ENCODE measurements at places on chromosomes 5 and 9. TPM values are rescaled to one million over a fixed set of nuclear protein-coding genes. Genes with fewer than 3 reads are reported as not detected.

DNA sequence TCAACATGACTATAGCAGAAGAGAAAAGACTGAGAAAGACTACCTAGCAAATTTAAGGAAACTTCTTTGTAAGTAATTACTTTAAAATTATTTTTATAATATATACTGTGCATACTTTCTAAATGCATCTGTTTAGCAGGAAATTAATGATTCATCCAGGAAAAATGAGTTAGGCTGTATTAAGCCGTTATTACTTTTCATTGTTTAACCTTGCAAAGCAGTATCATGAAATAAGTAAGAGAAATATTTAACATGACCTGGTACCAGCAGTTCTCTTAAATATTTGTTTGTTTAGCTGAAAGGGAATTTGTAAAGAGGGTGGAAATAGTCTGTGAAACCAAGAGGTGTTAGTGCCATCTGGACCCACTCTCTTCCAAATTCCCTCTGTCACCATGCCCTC is 175.0 kb downstream of the GNAQ start:
- no peak for DNase-seq

Gene PDLIM4
- 5.2 TPM for total RNA-seq

DNA sequence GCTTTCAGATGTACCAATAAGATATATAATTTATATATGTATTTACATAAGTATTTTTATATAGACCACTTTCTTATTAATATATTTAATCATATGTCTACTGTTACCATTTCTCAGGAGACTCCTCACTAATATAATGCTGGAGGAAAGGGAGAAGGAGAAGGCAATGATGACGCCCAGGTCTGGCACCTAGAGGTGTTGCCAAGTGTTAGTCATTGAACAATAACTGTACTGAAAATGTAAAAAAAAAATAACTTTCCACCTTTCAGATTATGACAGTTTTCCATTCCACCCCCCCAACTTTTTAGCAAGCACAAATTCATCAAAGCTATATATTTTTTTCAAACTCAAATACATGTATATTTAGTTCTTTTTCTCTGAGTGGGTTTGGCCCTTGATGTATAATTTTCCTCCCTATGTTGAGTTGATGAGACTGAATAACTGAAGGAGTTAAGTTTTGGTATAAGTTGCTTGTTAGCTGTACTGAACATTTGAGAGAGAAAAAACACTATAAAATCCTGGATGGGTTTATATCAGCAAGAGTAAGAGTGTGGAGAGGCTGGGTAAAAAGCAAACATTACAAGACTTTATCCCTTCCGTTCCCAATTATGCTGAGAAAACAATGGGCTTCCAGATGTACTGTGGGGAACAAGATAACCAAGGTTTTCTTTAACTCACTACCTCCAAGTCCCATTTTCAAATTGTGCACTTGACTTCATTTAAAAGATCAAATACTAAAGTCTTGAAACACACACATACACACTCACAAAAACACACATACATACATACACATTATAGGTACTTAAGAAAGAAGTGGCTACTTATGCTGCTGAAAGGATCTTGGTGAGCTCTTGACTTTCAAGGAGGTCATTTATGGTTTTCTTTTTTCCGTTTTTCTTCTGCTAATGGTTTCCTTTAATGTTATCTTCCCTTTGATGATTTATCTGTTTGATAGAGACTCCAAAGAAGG is 142.8 kb upstream of the IFNE start:
- no peak for DNase-seq

Gene CAMK2A
- total RNA-seq = 17.1 TPM

DNA sequence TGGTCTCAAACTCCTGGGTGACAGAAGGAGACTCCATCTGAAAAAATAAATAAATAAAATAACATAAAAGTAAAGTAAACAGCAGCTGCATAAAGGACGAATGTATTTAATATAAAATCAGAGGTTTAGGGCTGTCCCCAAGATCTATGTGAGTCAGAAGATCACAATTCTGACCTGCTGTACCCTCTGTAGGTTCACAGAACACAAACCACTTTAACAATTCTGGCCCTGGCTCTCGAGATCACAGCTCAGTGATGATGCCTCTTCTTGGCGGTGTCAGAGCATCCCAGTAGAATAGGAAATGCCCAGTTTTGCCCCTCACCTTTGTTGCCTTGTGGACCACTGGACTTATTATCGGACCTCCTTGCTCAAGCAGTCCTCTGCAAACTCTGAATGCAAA is 380.9 kb downstream of the TLE1 start:
- DNase-seq = no peak

Gene F2RL1
- 0.62 TPM for total RNA-seq

Gene C9orf50
- not detected for total RNA-seq

Gene C5orf52
- total RNA-seq = not detected

- no peak for DNase-seq
Observed at GRCh38 chr5:115243412-115243811, 19.3 kb downstream of the PGGT1B start.

Gene SPINK9
- total RNA-seq = not detected

Gene ARL10
- 5.5 TPM for total RNA-seq

Gene PDCD1LG2
- 2.4 TPM for total RNA-seq

Gene PHYHD1
- total RNA-seq = 28.7 TPM

Gene LCN12
- total RNA-seq = 2.1 TPM

DNA sequence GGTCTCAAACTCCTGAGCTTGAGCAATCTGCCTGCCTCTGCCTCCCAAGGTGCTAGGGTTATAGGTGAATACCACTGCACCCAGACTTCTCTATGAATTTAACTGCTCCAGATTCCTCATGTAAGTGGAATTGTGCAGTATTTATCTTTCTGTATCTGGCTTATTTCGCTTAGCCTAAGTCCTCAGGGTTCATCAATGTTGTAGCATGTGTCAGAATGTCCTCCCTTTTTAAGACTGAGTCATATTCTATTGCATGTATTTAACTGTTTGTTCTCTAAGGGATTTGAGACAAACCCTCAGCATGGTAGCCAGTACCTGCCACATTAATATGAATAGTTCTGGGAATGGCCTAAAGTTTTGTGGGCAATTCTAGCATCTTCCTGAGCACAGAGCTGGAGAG is 53.9 kb upstream of the TUT7 start:
- DNase-seq = no peak

- no peak for DNase-seq
Observed at GRCh38 chr9:113929634-113930389, 53.7 kb downstream of the ZNF618 start.

Gene TCF7
- total RNA-seq = 2.2 TPM

GRCh38 chr5:17696627-17697026 is 62.4 kb downstream of the TAF11L14 start:
- DNase-seq = no peak

- no peak for DNase-seq
Observed at GRCh38 chr9:13444245-13445102, 165.0 kb upstream of the MPDZ start.

DNA sequence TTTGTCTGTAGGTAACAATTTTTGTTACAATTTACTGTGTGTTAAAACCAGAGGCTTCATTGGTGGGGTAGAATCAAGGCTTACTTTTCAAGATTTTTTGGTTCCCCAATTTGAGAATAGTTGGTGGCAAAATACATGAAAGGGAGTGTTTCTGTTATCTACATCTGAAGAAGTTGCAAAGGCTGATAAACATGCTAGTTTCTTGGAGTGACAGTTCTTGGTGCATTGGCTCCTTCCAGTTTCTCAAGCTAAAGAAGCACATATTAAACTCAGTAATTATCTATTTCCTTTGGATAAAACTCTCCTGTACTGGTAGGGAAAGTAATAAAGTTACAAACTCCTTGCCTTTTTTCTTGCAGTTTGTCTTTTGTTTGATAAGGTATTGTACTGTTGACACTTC is 5.9 kb downstream of the MACIR start:
- no peak for DNase-seq

GRCh38 chr9:36317766-36318165 is 59.5 kb upstream of the GNE start:
- DNase-seq = peak; percentile 47

DNA sequence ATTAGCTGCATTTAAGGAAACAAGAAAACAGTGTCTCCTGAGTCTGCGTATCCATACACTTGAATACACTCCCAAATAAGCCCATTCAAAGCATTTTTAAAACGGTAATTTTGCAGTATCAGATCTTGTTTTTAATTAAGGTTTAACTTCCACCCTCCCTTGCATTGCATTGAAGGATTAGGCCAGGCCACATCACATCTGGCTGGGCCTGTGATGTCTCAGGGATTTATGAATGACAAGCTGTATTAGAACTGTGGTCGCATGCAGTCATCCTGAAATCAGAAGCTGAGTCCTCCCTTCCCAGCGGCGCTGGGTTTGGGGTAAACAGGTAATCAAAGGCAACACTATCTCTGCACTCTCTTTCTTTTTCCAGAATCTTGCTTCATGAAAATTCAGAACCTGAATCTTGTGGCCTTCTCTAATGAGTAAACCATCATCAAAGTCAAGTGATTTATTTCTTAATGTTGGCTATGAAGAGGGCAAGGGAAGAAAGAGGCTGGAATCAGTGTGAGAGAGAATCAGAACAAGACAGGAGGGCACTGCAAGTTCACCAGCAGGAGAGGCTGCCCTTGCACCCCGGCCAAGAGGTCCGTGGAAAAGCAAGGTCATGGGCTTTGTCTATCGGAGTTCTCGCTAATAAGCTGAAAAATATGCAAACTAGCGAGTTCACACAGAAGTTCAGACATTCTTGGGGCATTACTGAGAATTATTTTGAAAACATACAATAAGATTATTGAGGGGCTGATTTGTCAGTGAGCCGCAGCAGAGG is 80.0 kb upstream of the ZSWIM6 start:
- no peak for DNase-seq

DNA sequence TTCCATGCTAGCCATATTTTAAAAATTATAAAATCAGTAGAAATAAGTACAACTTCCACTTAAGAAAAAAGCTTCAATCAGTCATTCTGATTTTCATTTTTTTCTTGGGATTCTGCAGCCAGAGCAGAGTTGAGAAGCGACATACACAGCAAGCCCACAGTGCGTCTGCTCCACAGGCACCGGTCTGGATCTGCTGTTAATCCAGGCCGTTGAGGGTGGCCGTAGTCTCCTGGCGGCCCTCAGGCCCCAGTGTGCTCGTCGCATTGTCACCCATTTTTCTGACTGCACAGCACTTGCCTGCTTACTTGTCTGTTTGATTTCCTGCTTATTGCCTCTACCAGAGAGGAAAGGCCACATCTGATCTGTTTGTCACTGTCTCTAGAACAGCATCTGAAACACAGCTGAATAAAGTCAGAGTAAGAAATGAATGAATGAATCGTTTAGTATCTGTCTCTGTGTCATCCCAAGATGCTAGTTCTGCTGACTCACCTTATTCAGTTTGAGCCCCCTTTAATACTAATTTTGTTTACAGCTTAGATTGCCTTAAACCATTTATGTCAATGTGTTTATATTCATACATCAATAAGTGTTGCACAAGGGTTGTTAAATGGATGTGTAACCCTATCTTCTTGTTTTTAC is 11.6 kb upstream of the ASPN start:
- no peak for DNase-seq

- DNase-seq = no peak
Observed at GRCh38 chr9:136754059-136754572, 3.9 kb downstream of the LCN8 start.

Gene FRRS1L
- total RNA-seq = 1.2 TPM

DNA sequence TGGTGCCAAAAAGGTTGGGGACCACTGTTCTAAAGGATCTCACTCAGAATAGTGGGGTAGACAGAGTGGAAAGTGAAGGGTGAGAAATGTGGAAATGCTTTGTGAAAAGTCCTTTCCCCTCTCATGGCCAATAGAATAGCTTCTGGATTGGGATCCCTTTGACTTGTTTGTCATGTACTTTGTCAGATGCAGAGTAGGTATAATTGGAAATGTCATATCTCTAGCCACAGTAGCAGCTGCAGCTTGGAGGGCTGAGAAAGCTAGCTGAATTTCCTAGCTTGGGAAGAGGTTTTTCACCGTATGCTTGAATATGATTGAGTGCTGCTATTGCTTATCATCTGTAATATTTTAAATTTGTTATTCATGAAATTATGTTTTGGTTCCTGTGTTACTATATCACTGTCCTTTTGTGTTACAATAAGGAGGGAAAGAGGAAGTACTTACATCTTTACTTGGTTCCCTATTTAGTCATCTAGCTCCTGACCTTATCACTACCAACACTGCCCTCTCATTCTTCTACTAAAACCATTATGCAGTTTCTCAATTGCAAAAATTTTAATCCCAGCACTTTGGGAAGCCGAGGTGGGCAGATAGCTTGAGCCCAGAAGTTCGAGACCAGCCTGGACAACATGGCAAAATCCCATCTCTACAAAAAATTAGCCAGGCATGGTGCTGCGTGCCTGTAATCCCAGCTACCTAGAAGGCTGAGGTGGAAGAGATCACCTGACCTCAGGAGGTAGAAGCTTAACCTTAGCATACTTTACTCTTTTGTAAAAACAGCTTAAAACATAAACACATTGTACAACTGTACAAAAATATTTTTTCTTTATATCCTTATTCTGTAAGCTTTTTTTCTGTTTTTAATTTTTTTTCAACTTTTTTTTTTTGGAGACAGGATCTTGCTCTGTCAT is 12.4 kb downstream of the SLC30A5 start:
- no peak for DNase-seq

Gene CRHBP
- 0.27 TPM for total RNA-seq

- no peak for DNase-seq
Observed at GRCh38 chr9:94980947-94981722, 254.6 kb downstream of the AOPEP start.

GRCh38 chr5:75078027-75078426 is 25.7 kb upstream of the GCNT4 start:
- no peak for DNase-seq

Gene NR6A1
- 1.4 TPM for total RNA-seq

- no peak for DNase-seq
Observed at GRCh38 chr9:115192835-115193525, 75.0 kb upstream of the TNC start.

- no peak for DNase-seq
Observed at GRCh38 chr5:38371596-38371995, 113.2 kb downstream of the EGFLAM start.

Gene CENPP
- 3.0 TPM for total RNA-seq

GRCh38 chr9:104948277-104948676 is 20.3 kb upstream of the ABCA1 start:
- DNase-seq = no peak

GRCh38 chr5:1127959-1128785 is 16.3 kb upstream of the SLC12A7 start:
- DNase-seq = peak; percentile 81

DNA sequence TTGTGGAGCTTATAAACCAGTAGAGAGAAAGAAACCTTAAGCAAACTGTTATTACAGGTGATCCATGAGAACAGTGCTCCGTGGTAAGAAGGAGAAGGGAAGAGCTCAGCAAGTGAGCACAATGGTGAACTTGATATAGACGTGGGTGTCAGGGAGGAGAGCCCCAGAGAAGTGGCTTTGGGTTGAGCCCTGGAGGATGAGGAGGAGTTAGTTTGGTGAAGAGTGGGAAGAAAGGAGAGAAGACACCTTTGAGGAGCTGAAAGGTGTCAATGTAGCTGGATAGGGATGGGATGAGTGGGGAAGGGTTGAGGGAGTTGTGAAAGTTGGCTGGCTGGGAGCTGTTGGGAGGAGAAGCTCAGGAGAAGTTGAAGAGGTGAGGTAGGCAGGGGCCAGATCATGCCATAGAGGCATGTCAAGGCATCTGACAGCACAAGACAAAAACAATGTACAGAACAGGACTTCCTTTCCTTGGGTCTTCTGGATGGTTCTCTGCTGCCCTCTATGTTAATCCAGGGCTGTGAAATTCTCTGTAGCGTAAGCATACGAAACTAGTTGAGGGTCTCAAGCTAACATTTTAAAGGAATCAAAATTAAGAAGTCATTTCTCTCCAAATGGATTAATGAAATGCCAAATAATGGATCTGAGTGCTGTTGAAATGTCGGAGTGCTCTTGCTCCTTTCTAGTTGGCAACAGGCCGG is 501.9 kb downstream of the KDM4C start:
- no peak for DNase-seq

- no peak for DNase-seq
Observed at GRCh38 chr5:87788416-87788815, 375.7 kb upstream of the CCNH start.
